ENCODE measurements at places on chromosomes 6 and 20.

DNA sequence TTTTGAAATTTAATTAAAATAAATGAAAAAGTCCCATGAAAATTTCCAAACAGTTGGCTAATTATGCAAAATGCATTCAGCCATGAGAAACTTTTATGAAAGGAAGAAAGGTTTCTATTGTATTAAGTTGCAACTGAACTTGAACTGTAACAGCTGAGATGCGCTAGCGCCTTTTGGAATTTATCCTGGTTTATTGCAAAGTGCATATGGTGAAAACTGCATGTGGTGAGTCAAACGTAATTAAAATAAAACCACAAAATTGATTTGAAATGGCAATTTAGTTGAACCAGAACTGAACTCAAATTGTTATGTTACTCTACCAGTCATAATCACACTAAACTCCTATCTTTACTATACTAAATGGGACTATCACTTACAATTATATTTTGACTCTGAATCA, 46.4 kb upstream of the COL21A1 start:
- no peak for DNase-seq

GRCh38 chr6:137258170-137258569, 39.0 kb upstream of the IFNGR1 start:
- no peak for DNase-seq

DNA sequence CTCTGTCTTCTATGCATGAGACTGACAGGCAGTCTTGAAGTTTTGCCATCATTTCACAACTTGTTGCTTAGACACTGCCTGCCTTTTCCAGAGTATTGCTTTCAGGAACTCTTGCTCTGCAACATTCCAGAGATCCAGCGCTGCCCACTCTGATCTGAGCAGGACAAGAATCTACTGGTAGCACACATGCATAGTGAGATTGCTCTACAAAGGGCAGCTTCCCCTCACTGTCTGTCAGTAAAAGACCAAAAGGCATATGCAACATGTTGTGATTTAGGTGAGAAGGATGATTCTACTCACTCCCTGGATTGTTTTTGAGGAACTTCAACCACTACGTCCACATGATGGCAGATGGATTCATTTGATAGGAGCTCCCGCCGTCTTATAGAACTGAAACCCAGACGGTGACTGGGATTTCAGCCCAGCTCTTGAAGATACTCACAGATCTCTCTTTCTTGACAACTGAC, 259.1 kb downstream of the ARID1B start:
- no peak for DNase-seq

DNA sequence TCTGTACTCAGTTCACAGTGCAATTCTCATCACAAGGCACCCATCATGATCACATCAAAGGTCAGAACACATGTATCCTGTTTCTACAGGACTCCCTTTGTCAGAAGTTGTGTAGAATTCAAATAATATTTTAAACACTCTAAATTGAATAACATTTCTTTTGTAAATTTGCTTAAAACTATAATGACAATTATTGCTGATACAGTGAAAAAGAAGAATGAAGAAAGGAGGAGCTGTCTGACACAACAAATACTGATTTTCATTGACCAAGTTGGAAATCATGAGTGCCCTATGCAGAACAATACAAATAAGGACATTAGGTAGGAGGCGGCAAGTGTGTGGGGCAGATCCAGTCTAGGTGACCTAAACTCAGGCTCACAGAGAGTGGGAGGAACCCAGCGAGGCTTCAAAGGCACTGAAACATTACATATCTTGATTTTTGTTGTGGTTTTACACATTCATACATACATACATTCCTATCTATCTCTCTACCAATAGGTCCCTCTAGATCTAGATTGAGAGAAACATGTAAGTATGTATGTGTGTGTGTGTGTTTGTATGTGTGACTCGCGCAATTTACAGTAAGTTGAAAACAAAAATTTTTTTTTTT, 79.2 kb upstream of the SLC2A12 start:
- DNase-seq, result no peak

DNA sequence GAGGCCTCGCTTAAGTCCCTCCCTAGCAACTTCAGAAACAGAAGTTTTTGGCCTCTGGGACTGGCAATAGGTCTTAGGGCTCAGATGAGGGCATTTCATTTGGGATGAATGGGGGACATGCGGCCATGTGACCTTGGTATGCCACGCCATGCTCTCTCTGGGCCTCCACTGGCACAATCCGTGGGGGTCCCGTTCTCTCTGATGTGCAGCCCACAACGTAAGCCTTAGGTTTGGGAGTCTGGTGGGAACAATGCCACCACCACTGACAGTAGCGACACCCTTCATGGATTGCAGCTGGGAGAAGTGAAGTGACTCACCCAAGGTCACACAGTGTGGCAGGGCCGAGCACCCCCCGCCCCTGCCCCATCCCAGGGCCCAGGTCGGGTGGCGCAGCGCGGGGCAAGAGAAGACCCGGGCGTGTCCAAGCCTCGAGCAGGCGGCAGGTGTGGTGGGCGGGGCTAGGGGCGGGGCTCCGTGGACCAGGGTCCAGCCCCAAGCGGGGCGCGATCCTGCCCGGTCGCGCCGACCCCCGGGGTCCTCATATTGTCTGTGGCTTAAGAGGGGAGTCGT, 864 bp upstream of the CEBPB start:
- peak; percentile 22 for DNase-seq

GRCh38 chr6:55839080-55839479, 36.3 kb downstream of the BMP5 start:
- DNase-seq, result no peak

All from activated T-helper 1 cell treated with anti-CD3 and anti-CD28 coated beads, Interleukin-2, amount 50 U/mL, for 16 hours (primary cell).